ENCODE measurements at places on chromosomes 1 and 21. TPM values are rescaled to one million over a fixed set of nuclear protein-coding genes. Genes with fewer than 3 reads are reported as not detected.

DNA sequence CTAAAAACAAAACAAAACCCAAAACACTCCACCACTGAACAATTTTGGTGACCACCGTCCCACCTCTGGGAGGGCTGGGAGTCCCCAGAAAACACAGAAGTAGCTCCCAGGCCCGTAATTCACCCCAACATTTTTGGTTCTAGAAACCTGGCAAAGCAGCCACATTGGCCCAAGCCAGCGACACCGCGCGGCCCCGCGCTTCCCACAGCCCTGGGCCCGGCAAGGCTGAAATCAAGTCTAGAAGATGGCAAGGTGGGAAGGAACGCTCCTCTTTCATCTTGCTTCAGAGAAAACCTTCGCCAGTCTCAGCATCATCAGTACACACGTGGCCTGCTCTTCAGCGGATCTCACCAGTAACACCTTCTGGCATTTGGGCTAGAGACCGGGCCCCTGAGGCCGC, 35.9 kb upstream of the NID1 start:
- DNase-seq = no peak
- H3K36me3 ChIP-seq = peaks cover 5% of the 10 kb centered on the region
- peaks cover 7% of the 10 kb centered on the region for H3K27me3 ChIP-seq
- no peak overlapping the region for H3K27ac ChIP-seq
- no peak overlapping the region for H3K4me3 ChIP-seq

- H3K4me1 ChIP-seq = no peaks in the 10 kb centered on the region
- H3K4me3 ChIP-seq = no peak overlapping the region
- H3K27me3 ChIP-seq = no peaks in the 10 kb centered on the region
- DNase-seq = peak; percentile 0
These were observed 18.7 kb downstream of the COL6A1 start for GRCh38 chr21:46000182-46000730.

DNA sequence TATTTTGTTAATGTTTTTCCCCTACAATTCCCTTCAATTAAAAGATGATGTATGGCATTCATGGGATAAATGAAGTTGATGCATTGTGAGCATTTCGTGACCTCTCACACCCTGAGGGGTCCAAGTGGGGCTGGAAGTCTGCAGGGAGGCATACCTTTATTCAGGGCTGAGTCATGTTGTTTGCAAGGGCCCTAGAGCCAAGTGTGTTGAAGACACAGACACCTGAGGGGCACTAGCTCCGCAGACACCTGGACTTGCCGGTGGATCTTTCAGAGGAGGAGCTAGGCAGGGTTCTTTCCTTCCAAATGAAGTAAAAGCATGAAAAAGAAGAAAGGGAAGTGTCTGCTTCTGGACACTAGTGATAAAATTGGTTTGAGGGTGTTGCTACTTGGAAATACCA, 57.0 kb upstream of the RGS7 start:
- H3K36me3 ChIP-seq = no peaks in the 10 kb centered on the region
- no peak overlapping the region for H3K4me3 ChIP-seq
- no peaks in the 10 kb centered on the region for H3K27me3 ChIP-seq
- no peaks in the 10 kb centered on the region for H3K4me1 ChIP-seq
- no peak overlapping the region for H3K27ac ChIP-seq

NCAM2 gene
- total RNA-seq = not detected

TACSTD2 gene
- total RNA-seq = 0.92 TPM
